Activated CD4-positive, alpha-beta T cell treated with anti-CD3 and anti-CD28 coated beads, Interleukin-2, amount 50 U/mL, for 4 hours (primary cell): ENCODE measurements at places on chromosomes 1 and 21.

- no peak for DNase-seq
Measured at GRCh38 chr1:17181781-17182464, 23.0 kb upstream of the PADI1 start.

- DNase-seq = no peak
Measured at GRCh38 chr1:241684108-241684507, 32.0 kb downstream of the WDR64 start.

DNA sequence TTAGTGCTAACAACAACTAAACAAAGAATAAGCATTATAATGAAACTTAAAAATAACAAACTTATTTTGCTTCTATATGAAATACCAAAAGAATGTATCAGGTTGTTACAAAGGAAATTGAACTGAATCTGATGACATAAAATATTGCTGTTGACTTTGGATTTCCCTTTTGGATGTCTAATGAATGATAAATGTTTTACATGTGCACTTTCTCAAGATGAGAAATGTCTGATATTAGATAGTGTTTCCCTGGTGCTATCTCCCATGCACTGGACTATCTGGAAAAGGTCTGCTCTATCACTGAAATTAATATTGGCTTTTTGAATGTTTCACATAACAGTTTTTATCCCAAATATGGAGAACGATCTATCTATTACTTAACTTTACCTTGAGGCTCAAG, 179.9 kb downstream of the HMCN1 start:
- DNase-seq = no peak

- no peak for DNase-seq
Measured at GRCh38 chr1:50108497-50109059, at the start of gene ELAVL4. Gene ELAVL4 (plus strand): TSS chr1:50108920. CDS start chr1:50109190, 270 bp downstream.

DNA sequence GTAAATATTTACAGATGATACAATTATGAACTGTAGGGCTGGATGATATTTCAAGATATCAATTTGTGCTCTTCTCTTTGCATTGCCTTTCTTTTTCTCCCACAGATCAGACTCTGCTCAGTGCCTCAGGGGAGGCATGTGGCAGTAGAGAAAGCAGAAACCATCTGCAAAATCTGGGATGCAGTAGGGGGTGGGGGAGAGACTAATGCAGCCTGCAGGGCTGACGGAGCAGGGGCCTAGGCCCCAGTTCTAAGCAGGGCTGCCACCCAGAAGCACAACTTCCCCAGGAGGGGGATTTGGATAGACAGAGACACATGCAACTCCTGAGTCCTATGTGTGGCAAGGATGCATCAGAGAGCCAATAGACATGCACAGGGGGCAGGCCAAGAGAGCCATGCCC, 511.6 kb downstream of the SMYD3 start:
- no peak for DNase-seq

DNA sequence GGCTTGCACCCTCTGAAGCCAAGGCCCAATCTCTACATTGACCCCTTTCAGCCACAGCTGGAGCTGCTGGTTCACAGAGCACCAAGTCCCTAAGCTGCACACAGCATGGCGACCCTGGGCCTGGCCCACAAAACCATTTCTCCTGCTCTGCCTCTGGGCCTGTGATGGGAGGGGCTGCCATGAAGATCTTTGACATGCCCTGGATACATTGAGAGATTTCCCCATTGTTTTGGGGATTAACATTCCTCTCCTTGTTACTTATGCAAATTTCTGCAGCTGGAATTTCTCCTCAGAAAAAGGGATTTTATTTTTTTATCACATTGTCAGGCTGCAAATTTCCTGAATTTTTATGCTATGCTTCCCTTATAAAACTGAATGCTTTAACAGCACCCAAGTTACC, 235.8 kb downstream of the COL11A1 start:
- DNase-seq = no peak

DNA sequence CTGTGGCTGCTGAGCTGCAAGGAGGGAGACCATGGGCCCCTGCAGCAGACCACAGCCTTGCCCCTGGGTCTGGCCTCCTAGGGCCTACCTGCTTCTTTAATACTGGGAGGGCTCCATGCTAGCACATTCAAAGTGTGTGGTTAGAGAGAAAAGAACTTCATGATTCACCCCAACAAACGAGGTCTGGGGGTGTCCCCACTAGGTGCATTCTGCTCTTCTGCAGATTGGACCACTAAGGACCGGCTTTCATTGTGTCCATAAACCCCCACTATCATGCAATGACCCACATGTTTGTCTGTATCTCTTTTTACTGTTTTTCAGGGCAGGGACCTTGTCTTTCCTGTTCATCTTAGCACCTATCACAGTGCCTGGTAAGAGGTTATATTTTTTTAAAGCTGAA, 185.4 kb downstream of the OMA1 start:
- no peak for DNase-seq

DNA sequence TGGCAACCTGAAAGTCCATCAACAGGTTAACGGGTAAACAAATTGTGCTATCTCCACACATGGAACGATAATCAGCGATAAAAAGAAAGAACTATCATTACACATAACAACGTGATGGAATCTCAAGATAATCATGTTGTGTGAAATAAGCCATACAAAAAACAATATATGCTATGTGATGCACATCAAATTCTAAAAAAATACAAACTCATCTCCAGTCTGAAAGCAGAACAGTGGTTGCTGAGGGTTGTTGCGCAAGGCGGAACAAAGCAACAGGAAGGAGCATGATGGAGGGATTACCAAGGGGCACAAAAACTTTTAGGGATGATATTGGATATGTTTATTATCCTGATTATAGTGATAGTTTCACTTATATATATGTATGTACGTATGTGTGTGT, 324.8 kb downstream of the VAV3 start:
- no peak for DNase-seq

- no peak for DNase-seq
Measured at GRCh38 chr1:201911826-201912571, 23.3 kb downstream of the SHISA4 start.
